HCT116 (cell line): ENCODE measurements at places on chromosomes 12 and 14. TPM values are rescaled to one million over a fixed set of nuclear protein-coding genes. Genes with fewer than 3 reads are reported as not detected.

GLIPR1 gene
- 0.39 TPM for total RNA-seq

NDUFA9 gene
- total RNA-seq: 95.4 TPM

CLEC9A gene
- not detected for total RNA-seq

DNA sequence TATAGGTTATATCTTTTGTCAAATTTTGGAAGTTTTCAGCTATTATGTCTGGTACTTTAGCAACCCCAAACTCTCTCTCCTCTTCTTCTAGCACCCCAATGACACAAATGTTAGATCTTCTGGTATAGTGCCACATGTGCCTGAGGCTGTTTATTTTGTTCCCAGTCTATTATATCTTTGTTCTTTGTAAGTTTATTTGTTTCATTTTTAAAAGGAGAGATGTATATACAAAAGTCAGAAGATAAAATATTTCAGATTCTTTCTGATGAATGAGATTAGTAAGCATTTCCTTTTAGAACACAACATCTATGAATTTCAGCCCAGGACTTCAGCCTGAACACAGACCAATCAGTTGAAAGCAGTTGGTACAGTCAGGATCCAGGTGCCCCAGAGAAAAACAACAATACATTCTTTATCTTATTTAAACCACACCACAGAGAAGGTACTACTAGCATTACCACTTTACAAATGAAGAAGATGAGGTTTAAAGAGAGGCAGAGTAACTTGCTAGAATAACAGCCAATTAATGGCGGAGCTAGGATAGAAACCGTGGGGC lies 114.1 kb upstream of the BTG1 start:
- no peaks in the 10 kb centered on the region for H3K36me3 ChIP-seq
- H3K4me3 ChIP-seq: no peak overlapping the region
- H3K27me3 ChIP-seq: no peaks in the 10 kb centered on the region
- DNase-seq: no peak
- H3K4me1 ChIP-seq: no peaks in the 10 kb centered on the region
- H3K27ac ChIP-seq: no peak overlapping the region

GRCh38 chr12:10700581-10700980 lies 22.5 kb downstream of the YBX3 start:
- peaks cover 66% of the 10 kb centered on the region for H3K36me3 ChIP-seq
- H3K27ac ChIP-seq: no peak overlapping the region

DNA sequence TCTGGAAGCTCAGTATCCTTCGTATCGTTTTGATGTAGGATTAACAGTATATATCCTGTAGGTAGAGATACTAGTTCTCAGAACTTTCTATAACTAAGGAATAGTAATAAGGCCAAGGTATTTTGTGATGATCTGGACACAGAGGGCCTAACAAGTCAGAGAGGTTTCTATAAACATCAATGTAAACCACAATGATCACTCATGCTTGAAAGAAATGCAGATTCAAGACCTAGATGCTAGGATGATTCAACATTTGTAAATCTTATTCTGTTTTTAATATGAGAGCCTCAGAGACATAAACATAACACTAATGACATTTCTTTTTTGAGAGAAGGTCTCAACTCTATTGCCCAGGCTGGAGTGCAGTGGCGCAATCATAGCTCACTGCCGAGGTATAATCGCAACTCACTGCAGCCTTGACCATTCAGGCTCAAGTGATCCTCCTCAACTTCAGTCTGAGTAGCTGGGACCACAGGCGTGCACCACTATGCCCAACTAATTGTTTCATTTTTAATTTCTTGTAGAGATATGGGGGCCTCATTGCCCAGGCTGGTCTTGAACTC lies 16.2 kb downstream of the SUPT16H start:
- no peak for DNase-seq
- H3K36me3 ChIP-seq: peaks cover 82% of the 10 kb centered on the region
- H3K27ac ChIP-seq: no peak overlapping the region
- no peak overlapping the region for H3K4me3 ChIP-seq
- H3K27me3 ChIP-seq: no peaks in the 10 kb centered on the region
- H3K4me1 ChIP-seq: no peaks in the 10 kb centered on the region

GRCh38 chr12:23803540-23803939 lies 145.9 kb downstream of the SOX5 start:
- no peaks in the 10 kb centered on the region for H3K27me3 ChIP-seq
- DNase-seq: no peak
- H3K36me3 ChIP-seq: no peaks in the 10 kb centered on the region
- no peak overlapping the region for H3K4me3 ChIP-seq

- H3K27ac ChIP-seq: no peak overlapping the region
- no peak for DNase-seq
- no peaks in the 10 kb centered on the region for H3K36me3 ChIP-seq
- no peak overlapping the region for H3K4me3 ChIP-seq
Observed at GRCh38 chr14:39372656-39373055, 59.6 kb downstream of the FBXO33 start.

DNA sequence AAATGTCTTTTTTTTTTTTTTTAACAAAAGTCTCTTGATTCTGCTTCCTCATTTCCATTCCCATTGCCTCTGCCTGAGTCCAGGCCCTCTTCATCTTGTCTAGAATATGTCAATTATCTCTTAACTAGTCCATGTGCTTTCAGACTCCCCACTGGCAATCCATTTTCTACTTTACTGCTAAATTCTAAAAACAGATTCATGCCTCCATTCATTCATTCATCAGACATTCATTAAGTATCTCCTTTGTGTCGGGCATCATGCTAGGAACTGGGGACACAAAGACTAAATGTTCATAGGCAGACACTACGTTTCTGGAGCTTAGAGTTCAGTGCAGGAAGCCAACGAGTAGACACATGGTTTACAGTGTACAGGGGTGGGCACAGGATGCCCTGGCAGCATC lies 9.6 kb upstream of the NEDD1 start:
- no peak for DNase-seq
- H3K4me3 ChIP-seq: no peak overlapping the region
- H3K27ac ChIP-seq: no peak overlapping the region
- H3K27me3 ChIP-seq: no peaks in the 10 kb centered on the region

DNA sequence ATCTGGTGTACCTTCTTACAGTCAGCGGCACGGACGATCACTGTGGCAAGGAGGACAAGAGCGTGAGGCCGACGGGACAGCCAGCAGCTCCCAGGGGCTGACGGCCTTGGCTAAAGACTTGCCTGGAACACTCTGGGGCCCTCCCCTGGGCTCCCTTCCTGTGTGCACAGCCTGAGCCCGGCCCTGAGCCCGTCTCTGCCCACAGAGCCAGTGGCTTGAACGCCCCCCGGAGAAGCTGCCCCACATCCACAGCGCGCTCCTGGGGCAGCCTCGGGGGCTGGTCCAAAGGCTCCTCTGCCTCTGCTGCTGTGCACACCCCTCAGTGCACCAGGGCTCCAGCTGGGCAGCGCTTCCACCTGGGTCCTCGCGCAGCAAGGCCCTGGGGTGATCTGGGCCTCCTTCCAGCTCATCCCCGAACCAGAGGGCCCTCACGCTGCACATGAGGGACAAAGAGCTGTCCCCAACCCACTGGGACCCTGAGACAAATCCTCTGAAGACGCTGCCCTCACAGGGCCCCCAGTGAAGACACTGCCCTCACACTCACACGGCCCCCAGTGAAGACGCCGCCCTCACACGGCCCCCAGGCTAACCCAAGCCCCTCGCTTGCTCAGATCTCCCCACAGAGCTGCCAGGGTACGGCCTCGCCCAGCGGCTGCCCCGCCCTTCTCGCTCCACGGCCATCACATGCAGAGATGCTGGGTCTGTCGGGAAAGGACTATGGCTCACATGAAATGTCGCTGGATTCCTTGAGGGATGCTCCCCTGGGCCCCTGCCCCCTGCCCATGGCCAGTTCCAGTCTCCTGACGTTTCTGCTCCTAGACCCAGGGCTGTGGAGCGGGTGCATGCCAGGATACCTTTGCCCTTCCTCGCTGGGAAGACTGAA lies 22.2 kb downstream of the AMN start:
- H3K36me3 ChIP-seq: peaks cover 23% of the 10 kb centered on the region
- DNase-seq: no peak
- no peak overlapping the region for H3K27ac ChIP-seq
- H3K4me1 ChIP-seq: no peaks in the 10 kb centered on the region
- H3K4me3 ChIP-seq: no peak overlapping the region

DNA sequence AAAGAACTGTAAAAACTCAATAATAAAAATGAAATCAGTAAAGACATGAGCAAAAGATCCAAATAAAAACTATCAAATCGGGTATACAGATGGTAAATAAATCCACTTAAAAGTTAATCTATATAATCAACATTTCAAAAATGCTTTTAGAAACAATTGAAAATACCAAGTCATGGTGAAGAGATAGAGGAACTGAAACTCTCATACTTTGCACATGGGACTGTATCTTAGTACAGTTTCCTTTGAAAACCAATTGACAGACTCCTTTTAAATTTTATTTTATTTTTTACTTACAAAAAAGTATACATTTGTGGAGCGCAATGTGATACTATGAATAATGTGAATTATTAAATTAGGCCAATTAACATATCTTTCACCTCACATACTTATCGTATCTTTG lies 98.6 kb upstream of the FAR2 start:
- no peak overlapping the region for H3K27ac ChIP-seq
- DNase-seq: no peak
- no peaks in the 10 kb centered on the region for H3K27me3 ChIP-seq

DNA sequence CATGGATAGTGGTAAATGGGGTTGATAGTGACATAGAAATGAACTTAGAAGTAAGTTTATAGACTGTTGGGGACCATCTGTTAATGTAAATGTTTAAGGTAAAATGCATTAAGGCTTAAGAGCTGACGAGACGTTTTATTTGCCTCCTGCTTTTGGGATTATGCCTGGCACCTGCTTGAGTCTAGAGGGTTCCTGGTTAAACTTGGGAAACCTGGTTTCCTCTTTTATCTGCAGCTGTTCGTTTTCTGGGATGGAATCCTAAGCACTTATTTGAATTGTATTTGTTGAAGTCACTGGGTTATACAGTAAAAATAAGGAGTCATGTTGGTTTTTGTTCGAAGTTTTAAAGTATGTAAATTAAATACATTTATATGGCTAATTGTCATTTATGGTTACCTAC lies 914.7 kb downstream of the NRXN3 start:
- no peaks in the 10 kb centered on the region for H3K36me3 ChIP-seq
- no peaks in the 10 kb centered on the region for H3K4me1 ChIP-seq
- H3K27me3 ChIP-seq: no peaks in the 10 kb centered on the region
- H3K27ac ChIP-seq: no peak overlapping the region
- H3K4me3 ChIP-seq: no peak overlapping the region

GRCh38 chr14:99472937-99473336 lies 7.7 kb downstream of the SETD3 start:
- H3K36me3 ChIP-seq: no peaks in the 10 kb centered on the region
- 0 out of 2 replicates have a peak, but pooled peaks cover 2% of the 10 kb centered on the region for H3K4me1 ChIP-seq
- no peaks in the 10 kb centered on the region for H3K27me3 ChIP-seq
- H3K4me3 ChIP-seq: no peak overlapping the region
- H3K27ac ChIP-seq: no peak overlapping the region

DNA sequence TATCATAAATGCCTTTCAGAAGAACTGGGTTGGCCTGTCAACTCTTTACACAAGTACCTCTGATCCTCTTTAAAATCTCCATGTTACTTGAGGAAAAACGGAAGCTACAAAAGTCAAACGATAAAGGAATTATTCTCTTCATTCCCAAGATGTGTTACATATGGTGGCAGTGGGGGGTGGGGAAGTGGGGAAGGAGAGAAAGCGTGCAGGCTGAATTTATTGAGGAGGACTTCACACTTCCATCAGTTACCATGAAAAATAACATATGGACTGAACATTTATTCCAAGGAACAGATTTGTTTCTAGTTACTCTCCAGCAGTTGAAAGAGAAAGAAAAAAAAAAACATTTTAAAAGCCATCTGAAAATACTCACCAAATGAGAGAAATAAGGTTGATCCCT lies 474.4 kb upstream of the DCN start:
- no peak for DNase-seq
- no peaks in the 10 kb centered on the region for H3K36me3 ChIP-seq
- H3K4me3 ChIP-seq: no peak overlapping the region
- no peak overlapping the region for H3K27ac ChIP-seq
- no peaks in the 10 kb centered on the region for H3K27me3 ChIP-seq

- H3K4me3 ChIP-seq: no peak overlapping the region
- H3K27ac ChIP-seq: no peak overlapping the region
- DNase-seq: no peak
- no peaks in the 10 kb centered on the region for H3K27me3 ChIP-seq
- no peaks in the 10 kb centered on the region for H3K36me3 ChIP-seq
- no peaks in the 10 kb centered on the region for H3K4me1 ChIP-seq
Observed at GRCh38 chr12:19647806-19648556, 208.7 kb downstream of the AEBP2 start.

DNA sequence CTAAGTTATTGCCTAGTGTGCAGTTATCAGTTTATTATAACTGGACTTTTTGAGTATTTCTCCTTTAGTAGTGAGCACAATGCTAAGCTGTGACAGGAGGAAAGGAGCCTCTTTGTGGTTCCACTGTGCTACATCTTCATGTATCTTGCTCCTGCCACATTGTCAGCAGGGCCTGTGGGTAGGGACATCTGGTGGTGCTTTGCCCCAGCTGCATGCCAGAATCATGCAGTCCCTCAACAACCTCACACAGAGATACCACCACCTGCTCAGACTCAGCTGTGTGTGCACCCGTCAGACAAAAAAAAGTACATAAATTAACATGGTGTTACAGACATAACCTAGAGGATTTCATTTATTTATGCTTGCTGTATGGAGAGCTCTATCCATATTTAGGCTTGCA lies 51.1 kb downstream of the MIS18BP1 start:
- H3K27ac ChIP-seq: no peak overlapping the region
- no peaks in the 10 kb centered on the region for H3K4me1 ChIP-seq
- peaks cover 6% of the 10 kb centered on the region for H3K36me3 ChIP-seq
- no peaks in the 10 kb centered on the region for H3K27me3 ChIP-seq
- DNase-seq: no peak

- no peaks in the 10 kb centered on the region for H3K36me3 ChIP-seq
- H3K27ac ChIP-seq: no peak overlapping the region
- no peaks in the 10 kb centered on the region for H3K4me1 ChIP-seq
- H3K27me3 ChIP-seq: no peaks in the 10 kb centered on the region
Observed at GRCh38 chr14:96979611-96980074, 182.5 kb downstream of the VRK1 start.

- H3K4me1 ChIP-seq: no peaks in the 10 kb centered on the region
- H3K27ac ChIP-seq: no peak overlapping the region
- no peak for DNase-seq
Observed at GRCh38 chr14:48723841-48724495, 862.2 kb downstream of the RPS29 start.

- no peak overlapping the region for H3K27ac ChIP-seq
- no peak for DNase-seq
Observed at GRCh38 chr14:35779368-35779767, 29.7 kb downstream of the RALGAPA1 start.

GRCh38 chr12:106311139-106311538 lies 8.6 kb downstream of the TCP11L2 start:
- H3K27me3 ChIP-seq: no peaks in the 10 kb centered on the region
- 0 out of 2 replicates have a peak, but pooled peaks cover 3% of the 10 kb centered on the region for H3K4me1 ChIP-seq
- DNase-seq: no peak
- H3K27ac ChIP-seq: no peak overlapping the region

GRCh38 chr12:65280306-65280705 lies 1.8 kb downstream of the MSRB3 start:
- no peak overlapping the region for H3K27ac ChIP-seq
- H3K4me3 ChIP-seq: no peak overlapping the region
- peaks cover 3% of the 10 kb centered on the region; the same call in 1 of the 2 replicates for H3K4me1 ChIP-seq
- H3K27me3 ChIP-seq: no peaks in the 10 kb centered on the region
- no peaks in the 10 kb centered on the region for H3K36me3 ChIP-seq
- DNase-seq: no peak

- no peaks in the 10 kb centered on the region for H3K36me3 ChIP-seq
- no peaks in the 10 kb centered on the region; the same call in 1 of the 2 replicates for H3K4me1 ChIP-seq
- DNase-seq: no peak
- no peak overlapping the region for H3K27ac ChIP-seq
- H3K4me3 ChIP-seq: no peak overlapping the region
Observed at GRCh38 chr14:23951590-23952201, 1.9 kb upstream of the DHRS4 start.

GRCh38 chr12:63967358-63968145 lies 123.1 kb downstream of the SRGAP1 start:
- H3K4me1 ChIP-seq: peaks cover 39% of the 10 kb centered on the region
- H3K27me3 ChIP-seq: no peaks in the 10 kb centered on the region
- no peaks in the 10 kb centered on the region for H3K36me3 ChIP-seq
- H3K4me3 ChIP-seq: no peak overlapping the region
- peak; percentile 32 for DNase-seq
